ENCODE measurements at places on chromosomes 5 and 9.

DNA sequence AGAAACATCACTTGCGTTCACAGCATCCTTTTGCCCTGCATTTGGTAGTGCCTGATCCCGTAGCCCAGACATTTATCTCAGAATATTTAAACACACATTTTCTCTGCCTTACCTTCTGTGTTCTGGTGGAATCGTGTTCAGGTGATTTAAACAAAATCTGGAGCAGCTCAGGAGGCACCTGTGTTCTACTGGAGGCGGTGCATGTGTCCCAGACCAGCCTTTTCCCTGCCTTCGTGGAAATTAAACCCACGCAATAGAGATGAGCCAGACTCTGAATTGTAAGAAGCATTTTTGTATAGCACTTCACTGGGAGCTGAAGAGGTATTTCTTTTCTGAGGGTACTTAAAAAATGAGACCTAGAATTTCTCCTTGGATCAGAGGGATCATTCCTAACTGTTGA lies 212.5 kb downstream of the MAST4 start:
- no peak for DNase-seq

DNA sequence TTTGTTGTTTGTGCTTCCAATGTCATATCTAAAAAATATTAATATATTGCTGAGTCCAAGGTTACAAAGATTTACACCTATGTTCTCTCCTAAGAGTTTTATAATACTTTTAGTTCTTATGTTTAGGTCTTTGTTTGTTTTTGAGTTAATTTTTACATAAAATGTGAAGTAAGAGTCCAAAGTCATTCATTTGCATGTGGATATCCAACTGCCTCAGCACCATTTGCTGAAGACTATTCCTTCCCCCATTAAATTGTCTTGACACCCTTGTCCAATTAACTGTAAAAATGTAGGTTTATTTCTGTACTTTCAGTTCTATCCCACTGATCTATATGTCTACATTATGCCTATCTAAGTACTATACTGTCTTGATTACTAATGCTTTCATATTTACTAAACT lies 35.7 kb downstream of the TTC33 start:
- DNase-seq = no peak

DNA sequence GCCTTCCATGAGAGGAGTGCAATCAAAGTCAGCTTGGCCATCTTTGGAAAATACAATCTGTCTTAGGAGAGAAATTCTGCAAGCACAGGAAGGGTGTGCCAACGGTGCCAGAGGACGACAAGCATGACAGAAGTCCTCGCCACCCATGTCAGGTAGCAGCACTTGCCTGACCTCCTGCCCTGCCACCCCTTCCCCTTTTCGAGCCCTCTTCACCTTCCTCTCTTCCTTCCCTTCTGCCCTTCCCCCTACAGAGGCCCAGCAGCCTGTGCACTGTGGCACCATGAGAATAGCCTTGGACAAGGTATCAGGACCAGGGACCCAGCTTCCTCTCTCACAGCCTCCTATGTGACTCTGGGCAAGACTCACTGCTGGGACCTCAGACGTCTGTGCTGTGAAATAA lies 5.3 kb upstream of the UBE2QL1 start:
- DNase-seq = no peak

DNA sequence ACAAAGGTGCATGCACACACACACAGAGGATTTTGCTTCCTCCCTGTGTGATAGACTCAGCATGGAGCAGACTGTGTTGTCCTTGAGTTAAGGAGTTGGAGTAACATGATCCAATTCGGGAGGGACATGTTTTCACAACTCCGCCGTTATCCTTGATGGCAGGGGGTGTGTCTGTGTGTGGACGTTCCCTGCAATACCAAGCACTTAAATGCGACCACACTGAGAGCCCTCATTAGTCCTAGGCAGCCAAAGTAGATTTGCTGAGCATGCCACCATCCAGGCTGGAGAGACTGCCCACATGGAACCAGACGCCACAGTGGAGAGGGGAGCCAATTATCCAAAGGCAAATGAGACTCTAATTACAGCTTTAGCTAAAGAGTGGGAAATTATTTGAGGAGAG lies 140.1 kb downstream of the DOCK2 start:
- DNase-seq = no peak

DNA sequence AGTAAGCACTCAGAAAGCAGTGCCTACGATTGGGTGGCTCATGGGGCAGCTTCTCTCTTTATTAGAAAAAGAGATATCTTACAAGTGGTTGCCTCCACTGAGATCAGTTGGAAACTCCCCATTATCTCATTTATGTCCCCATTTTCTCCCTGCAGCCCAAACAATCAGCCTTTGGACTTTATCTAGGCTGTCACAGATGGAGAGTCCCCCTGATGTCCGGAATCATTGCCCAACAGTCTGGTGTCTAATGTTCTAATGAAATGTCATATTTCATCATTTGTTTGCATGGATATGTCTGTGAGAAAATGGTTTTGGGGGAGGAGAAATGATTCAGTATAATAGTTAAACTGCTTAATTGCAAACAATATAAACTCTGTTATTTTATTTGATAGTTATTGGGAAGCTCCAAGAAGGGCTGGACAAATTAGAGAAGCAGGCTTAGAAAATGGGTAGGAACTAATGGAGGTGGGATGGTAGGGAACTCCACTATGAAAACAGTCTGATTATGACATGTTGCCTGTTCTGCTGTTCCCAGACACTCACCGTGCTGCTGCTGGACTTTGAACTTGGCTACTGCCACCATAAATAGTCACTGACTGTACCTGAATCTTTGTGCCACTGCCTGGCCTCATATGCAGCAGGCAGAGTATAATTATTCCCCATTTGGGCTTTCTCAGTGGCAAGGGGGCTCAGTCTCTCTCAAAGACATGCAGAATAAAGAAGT lies 38.3 kb upstream of the SMAD5 start:
- no peak for DNase-seq
